Brain (organoid and tissue), 16 donors: ENCODE measurements at places on chromosomes 16 and 17.

DNA sequence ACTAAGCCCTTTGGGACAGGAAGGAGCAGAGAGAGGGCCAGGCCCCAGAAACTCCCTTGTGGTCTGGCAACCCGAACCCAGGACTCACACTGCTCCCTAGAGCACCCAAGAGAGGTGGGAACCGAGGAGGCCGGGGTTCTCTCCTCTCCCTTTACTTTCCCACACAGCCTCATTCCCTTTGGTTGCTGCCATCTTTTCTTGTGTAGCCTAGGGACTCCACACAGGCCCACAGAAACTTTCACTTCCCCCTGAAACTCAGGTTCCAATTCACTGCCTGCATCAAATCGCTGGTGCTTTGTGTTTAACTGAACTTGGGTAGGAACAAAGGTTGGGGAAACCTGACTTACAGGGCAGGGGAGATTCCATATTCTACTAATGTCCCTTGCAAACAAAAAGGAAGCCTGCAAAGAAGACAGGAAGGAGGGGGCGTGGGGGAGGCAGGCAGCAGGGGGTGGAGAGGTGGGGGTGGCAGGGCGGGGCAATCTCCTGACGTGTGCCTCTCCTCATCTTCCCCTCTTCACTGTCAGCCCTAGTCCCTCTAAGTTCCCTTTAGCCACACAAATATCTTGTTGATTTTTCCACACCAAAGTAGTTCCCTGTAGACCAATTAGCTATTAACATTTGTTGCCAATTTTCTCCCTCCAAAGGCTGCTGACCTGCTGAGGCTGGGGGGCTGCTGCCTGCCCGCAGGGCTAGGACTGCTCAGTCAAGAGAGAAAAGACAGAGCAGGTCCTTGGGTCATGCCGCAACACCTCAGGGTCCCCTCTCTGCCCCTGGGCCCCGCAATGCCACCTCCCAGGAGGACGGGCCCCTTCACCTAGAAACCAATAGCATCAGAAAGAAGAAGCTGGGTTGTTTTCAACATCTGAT, 8.0 kb downstream of the ST3GAL2 start:
- no peak for DNase-seq

- DNase-seq, result no peak
Observed at GRCh38 chr16:11128211-11129141, 127.5 kb downstream of the SOCS1 start.

DNA sequence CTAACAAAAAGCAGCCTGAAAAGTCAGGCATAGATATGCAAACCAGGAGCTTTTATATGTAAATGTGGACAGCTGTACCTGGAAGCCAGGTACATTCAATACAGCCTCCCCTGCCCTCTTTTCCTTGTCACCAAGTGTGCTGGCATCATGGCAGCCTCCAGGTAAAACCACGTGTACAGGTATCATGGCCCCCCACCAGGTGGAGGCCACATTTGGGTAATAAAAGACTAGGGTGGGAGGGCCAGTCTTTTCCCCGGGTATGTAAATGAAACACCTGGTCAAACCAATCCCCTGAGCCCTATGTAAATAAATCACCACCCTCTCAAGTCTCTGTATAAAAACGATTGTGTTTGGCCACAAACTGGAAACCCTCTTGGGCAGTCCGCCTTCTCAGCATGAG, 226.4 kb upstream of the GOT2 start:
- no peak for DNase-seq

- peak; percentile 42 for DNase-seq
Observed at GRCh38 chr17:7356072-7356549, 1.2 kb downstream of the TMEM95 start.

DNA sequence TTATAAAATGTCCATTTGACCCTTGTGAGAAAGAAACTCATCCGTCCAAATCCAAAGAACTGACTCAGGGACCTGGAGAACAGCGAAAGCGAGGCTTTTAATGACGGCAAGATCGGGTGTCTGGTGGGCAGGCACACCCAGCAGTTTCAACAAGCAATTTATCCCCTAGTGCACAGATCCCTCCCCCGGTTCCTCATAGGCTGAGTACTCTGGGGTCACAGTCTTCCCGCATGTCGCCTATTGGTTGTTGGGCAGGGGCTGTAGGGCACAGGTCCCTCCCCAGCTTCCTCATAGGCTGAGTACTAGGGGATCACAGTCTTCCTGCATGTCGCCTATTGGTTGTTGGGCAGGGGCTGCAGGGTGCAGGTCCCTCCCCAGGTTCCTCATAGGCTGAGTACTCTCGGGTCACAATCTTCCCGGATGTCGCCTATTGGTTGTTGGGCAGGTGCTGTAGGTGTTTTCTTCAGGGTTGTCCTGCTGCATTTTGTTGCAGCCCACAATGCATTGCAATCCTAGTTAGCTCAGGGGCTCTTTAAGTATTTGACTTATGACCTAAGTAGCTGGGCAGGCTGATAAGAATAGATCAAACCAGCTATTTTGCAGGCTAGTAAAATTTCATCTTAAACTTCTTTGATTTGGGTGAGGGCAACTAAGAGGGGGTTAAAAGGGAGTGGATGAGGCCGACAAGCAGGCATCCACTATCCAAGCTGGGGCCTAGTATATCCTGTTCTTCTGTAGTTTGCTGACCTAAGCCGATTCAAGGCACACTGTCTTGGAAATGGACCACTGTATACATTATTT, 3.6 kb upstream of the UTS2R start:
- DNase-seq, result no peak

- DNase-seq, result no peak
Observed at GRCh38 chr16:88835818-88836217, 20.9 kb downstream of the GALNS start.

GRCh38 chr17:36743130-36743529, 141.7 kb downstream of the MRM1 start:
- DNase-seq, result no peak

DNA sequence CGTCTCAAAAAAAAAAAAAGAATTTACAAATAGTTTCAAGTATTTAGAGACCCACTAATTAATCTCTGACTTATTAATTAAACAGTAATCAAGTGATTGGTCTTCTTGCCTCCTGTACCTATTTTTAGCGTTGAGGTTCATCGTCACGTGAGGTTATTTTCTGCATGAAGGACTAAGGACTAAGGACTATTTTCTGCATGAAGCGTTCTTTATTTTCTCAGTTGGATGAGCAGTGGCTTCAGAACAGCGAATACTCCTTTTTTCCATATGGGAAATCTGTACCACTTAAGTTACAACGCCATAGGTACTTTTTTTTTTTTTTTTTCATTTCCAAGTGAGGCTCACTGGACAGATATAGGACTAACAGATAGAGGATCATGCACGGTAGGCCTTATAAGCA, 224.9 kb downstream of the CNTNAP4 start:
- DNase-seq, result no peak

GRCh38 chr16:4270091-4270490, 2.7 kb downstream of the TFAP4 start:
- DNase-seq, result no peak

- peak; percentile 88 for DNase-seq
Observed at GRCh38 chr17:82734987-82735866, at the start of gene FN3K. TSS of gene FN3K (plus strand) at chr17:82735615. CDS start at chr17:82735637, 22 bp downstream.

GRCh38 chr16:82070656-82071369, 35.8 kb downstream of the HSD17B2 start:
- no peak for DNase-seq

- no peak for DNase-seq
Observed at GRCh38 chr16:10770907-10771306, 27.3 kb downstream of the NUBP1 start.

GRCh38 chr17:33562792-33563191, 269.7 kb upstream of the ASIC2 start:
- no peak for DNase-seq

- DNase-seq, result no peak
Observed at GRCh38 chr17:54085020-54085419, 262.3 kb downstream of the KIF2B start.

DNA sequence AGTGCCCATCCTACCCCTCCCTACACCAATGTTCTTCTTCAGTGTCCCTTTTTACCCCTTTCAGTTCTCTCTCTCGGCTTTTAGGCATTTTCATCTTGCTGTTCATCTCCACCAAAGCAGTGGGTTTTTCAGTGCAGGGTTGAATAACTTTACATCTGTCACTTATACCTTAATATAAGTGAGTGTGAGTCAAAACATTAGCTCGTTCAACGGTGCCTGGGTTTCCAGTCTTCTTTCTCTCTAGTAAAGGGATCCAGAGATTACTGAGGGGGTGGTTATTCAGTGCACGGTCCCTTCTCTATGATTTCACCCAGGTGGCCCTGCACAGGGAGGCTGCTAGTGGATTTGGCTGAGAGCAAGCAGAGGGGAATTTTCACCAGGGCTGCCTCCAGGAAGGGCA, 210.6 kb upstream of the CDH5 start:
- no peak for DNase-seq

- peak; percentile 74 for DNase-seq
Observed at GRCh38 chr16:70694088-70694867, 8.4 kb upstream of the MTSS2 start.

GRCh38 chr16:21663889-21664647, at the start of gene OTOA:
TSS of gene OTOA (plus strand) at chr16:21663968. CDS start at chr16:21678515, 14,547 bp downstream.
- DNase-seq, result no peak

- DNase-seq, result peak; percentile 86
Observed at GRCh38 chr16:79598348-79599181, 2.0 kb downstream of the MAF start.

- peak; percentile 66 for DNase-seq
Observed at GRCh38 chr17:34012709-34013375, 242.2 kb upstream of the CCL2 start.

DNA sequence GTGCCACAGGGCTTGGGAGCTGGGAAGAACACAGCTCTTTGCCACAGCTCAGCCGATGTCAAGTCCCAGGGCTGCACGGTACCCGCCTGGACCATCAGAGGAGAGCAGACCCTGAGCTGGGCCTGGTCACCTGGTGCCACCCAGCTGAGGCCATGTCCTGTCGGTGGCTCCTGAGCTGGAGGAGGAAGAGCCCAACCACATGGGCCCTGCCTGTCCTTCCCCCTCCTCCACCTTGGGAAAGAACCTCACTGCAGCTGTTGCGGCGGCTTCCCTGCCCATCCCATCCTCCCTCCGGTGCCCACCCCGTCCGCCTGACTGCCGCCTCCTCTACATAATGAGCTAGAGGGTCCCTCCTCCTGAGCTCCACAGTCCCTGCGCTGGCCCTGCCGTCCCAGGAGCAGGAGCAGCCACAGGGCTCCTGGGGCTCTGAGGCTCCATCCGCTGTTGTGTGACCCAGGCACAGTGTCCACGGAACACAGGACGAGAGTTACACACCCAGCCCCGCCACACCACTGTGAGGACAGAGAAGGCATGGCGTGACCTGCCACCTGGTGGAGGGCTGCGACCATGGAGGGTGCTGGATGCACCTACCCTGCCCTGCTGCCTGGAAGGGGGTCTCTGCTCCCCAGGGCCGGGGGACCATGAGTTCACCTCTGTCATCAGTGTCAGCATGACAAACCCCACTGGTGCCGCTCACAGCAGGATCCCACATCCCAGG, 21.4 kb upstream of the CHMP6 start:
- peak; percentile 76 for DNase-seq

GRCh38 chr17:68910251-68910705, 44.9 kb downstream of the ABCA8 start:
- DNase-seq, result no peak

GRCh38 chr16:79003026-79003609, 597.4 kb downstream of the MAF start:
- no peak for DNase-seq

GRCh38 chr17:50263331-50264262, 10.7 kb upstream of the TMEM92 start:
- no peak for DNase-seq

DNA sequence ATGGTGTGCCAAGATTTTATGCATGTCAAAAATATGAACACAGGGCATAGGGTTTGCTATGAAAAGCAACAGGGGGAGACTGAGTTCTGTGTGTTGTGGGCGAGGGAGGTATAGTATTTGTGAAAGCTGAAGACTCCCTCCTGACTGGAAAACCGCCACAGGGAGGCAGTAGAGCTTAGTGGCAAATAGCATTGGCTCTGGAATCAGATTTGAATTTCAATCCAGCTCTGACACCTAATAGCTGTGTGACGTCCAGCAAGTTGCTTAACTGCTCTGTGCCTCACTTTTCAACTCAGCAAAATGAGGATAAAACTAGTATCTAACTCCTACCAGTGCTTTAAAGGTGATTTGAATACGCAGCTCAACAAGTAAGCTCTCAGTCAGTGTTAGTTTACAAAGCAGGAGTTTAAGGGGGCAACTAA, 22.0 kb downstream of the KPNA2 start:
- no peak for DNase-seq

- peak; percentile 80 for DNase-seq
Observed at GRCh38 chr17:12256380-12256995, 235.8 kb downstream of the MAP2K4 start.

GRCh38 chr16:85227084-85227945, 115.0 kb upstream of the CIBAR2 start:
- no peak for DNase-seq

DNA sequence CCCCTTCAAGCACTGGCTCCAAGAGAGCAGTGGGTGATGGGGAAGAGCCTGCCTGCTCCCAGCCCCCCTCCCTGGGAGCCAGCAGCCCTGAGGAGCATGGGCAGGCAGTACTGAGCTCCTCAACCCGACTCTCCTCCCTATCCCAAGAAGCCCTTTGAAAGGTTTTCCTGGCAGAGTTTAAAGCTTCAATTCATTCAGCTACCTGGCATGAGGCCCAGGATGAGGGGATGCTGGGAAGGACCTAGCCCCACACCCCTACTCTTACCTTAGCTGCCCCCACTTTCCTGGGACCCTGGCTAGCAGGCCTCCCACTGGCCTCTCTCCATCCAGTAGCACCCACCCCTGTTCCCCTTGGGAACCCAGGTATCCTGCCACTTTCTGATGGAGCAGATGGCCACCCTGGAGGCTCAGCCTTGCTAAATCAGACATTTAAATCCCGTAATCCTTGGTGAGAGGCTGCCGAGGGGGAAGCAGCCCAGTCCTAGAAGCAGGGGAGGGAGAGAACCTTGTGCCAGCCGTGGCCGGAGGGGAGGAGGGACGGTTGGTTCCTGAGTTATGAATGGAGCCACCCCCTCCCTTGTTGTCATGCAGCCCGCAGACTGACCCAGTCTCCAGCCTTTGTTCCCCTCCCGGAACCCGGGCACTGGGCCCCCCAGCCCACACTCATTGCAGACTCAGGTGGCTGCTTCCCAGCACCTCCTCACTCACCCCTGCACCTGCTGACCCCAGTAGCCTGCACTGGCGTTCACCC, 17.1 kb downstream of the ATP1B2 start:
- peak; percentile 89 for DNase-seq

DNA sequence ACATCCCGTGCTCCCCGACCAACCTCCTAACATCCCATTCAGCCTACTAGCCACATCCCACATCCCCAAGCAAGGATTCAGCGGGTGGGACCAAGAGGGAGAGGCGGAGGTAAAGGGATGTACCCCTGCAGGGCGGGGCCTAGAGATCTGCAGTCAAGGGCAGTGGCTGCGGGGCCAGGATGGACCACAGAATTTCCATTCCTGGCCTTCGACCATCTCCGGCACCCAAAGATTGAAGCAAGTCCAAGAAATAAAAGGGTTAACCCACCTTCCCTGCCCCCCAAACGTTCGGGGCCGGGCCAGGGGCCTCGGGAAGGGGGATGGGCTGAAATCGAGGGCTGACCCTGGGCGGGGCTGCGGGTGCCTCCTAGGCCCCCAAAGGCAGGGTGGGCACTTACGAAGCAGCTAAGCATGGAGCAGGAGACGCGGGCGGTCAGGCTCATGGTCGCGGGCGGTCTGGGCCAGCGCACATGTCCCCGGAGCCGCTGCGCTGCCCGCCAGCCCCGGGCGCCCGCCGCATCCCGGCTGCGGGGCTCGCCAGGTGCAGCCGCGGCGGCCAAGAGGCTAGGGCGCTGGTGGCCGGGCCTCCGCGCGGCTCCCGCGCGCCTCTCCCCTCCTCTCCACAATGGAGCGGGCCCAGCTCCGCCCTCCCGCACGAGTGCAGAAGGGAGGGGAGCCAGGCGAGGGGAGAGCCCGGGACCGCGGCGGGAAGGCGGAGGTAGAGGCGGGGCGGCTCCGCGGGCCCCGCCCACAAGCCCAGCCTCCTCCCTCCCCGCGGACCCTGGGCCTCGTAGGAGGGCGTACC, at the start of gene MTMR4:
Gene MTMR4, minus strand, starts transcription at position 674 of the 805 bp plus-strand sequence. Its CDS starts 231 bp downstream, at position 443.
- peak; percentile 89 for DNase-seq
